Stimulated activated CD8-positive, alpha-beta memory T cell treated with anti-CD3 and anti-CD28 coated beads, Interleukin-2, amount 100 ng/mL, for 1 hour (primary cell): ENCODE measurements at places on chromosomes 5 and 9.
A peak's percentile ranks its signal among the peaks of the same experiment; 100 is the strongest.

GRCh38 chr5:17216176-17216973, 1.1 kb upstream of the BASP1 start:
- no peak for DNase-seq

DNA sequence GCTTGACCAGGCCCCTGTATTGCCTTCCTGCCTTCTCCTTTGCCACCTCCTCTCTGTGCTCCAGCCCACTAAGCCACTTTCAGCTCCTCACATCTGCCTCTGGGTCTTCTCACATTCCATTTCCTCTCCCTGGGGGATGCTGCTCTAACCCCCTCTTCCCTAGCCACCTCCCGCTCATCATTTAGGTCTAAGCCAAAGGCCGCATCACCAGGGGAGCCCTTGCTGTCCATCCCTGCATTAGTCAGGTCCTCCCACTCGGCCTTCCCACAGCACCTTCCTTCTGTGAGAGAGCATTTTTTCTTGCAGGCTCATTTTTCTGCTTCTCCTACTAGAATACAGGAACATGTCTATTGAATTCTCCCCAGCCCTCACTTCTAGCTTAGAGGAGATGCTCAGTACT, 72.6 kb upstream of the GALNT10 start:
- DNase-seq: no peak

- DNase-seq: no peak
Observed at GRCh38 chr9:88537761-88538091, 2.7 kb downstream of the NXNL2 start.

DNA sequence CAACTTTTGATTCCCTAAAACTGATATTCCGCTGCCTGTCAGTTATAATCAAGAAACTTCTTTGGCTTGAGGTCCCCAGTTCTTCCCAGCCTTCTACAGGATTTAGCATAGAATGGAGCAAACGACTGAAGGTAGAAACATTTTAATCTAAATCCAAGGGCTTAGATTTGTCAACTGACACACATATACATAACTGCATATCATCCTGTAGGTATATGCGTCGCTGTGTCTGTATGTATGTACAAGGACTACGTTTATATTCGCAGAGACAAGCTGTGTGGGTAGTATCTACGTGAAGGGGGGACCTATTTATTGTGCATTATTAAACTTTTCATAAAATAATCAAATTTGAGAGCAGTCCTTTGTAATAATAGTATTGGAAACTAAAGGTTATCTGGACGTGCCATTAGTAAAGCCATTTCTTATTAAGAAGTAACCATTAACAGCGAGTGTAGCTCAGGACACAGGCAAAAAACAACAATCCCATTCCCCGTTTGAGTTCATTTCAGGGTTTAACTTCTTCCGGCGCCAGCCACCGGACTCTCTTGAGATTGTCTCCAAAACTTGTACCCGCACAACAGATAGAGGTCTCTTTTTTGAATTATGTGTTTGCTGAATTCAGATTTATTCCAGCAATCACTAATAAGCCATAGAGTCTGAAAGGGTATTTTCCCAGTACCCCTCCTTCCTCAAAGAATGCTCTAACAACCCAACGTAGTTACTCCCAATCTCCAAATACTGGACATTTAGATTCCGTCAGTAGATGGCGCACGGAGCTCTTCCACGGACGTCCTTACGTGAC, 2.1 kb upstream of the MLLT3 start:
- DNase-seq: no peak

GRCh38 chr5:79201206-79201605, 34.7 kb upstream of the JMY start:
- no peak for DNase-seq

DNA sequence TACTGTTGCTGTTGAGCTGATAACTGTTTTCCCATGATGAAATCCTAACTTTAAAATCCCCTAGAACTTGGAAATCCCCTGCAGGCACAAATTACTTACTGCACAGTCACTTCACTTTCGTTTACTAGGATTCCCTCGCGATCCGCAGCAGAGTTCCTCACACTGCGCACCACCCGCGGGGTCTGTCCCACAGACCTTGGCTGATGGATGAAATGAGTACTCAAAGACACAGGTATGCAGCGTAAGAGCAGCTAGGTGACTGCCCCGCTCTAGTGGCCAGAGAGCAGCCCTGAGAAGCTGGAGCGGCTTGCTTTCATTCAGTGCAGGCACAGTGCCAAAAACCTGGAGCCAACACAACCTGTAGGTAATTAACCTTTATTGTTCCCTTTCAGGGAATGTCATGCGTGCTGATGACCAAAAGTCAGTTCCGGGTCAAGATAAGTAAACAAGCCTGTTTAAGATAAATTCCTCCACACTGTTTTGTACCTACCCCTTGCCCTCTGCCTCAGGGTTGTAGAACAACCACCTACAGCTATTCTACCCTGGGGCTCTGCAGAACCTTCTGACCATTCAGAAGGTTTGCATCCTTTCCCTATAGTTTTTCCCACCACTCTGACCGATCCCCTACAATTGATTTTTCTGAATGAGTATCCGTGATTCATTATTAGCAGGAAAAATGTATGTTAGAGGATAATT, 191.2 kb downstream of the CDH9 start:
- DNase-seq: no peak

DNA sequence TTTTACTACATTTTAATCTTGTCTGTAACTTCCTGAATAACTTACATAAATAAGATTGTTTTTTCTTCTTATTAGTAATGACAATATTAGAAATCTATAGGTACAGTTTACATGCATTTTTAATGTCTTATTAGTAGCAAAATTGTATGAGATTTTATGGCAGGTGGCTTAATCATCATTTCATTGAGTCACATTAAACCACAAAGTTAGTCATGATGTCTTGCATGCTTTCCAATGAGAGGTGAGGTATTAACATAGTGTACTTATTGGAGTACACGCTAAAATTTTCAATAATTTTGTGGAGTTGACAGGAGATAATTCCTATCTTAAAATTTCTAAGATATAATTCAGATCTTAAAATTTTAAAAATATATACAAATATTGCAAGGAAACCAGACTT, 989.6 kb upstream of the ARRDC3 start:
- DNase-seq: no peak

GRCh38 chr9:74824654-74825053, 63.1 kb downstream of the TRPM6 start:
- DNase-seq: no peak

GRCh38 chr5:67490543-67491321, 294.1 kb upstream of the CD180 start:
- no peak for DNase-seq

DNA sequence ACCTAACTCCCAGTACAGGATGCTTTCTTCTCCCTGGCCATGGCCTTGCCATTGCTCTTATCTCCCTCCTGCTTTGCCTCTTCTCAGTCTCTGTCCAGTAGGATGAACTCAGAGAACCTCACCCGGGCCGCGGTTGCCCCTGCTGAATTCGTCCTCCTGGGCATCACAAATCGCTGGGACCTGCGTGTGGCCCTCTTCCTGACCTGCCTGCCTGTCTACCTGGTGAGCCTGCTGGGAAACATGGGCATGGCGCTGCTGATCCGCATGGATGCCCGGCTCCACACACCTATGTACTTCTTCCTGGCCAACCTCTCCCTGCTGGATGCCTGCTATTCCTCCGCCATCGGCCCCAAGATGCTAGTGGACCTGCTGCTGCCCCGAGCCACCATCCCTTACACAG, at the start of gene OR5C1:
Gene OR5C1, plus strand, starts transcription at position 103 of the 400 bp plus-strand sequence. Its CDS starts 0 bp downstream, at position 103.
- DNase-seq: no peak

DNA sequence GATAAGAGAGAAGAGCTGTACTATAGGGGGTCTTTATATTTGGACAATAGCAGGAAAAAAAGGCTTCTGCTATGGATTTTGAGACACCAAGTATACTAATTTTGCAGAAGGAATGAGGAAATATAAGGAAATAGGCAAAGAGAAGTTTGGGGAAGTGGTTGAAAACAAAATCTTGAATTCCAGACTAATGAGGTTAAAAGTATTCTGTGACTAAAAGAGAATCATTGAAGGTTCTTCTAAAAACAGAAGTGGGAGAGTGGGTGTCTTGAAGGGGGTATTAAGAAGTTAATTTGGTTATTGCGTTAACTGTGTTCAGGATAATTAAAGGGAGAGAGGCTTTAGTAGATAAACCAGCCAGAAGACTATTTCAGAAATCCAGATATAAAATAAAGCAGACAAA, 148.7 kb downstream of the RFK start:
- no peak for DNase-seq

- DNase-seq: no peak
Observed at GRCh38 chr9:2132484-2133082, 117.4 kb downstream of the SMARCA2 start.

GRCh38 chr5:148966348-148966747, 96.5 kb downstream of the SH3TC2 start:
- no peak for DNase-seq

DNA sequence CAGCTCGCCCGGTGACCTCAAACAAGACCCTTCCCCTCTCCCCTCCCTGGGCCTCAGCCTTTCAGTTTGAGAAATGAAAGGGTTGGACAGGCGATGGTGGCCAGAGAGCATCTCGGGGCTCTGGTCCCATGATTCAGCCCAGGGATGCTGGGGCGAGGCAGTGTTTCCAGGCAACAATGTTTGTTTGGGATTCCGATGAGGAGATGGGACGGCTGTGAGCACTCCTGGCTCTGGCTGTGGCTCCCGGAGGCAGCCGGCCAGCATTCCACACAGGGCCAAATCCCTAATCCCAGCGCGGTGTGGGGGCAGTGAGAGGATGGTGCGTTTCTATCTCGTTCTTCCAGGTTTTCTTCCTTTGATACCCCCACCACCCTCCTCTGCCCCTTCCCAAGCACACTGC, 66.0 kb downstream of the HMCN2 start:
- DNase-seq: no peak

DNA sequence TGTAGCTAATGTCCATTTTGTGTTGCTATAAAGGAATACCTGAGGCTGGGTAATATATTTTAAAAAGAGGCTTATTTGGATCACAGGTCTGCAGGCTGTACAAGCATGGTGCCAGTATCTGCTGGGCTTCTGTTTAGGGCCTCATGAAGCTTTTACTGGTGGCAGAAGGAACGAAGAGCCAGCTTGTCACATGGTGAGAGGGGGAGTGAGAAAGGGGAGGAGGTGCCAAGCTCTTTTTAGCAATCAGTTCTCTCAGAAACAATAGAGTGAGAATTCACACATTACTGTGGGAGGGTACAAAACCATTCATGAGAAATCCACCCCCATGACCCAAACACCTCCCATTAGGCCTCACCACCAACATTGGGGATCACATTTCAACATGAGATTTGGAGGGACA, 340.9 kb downstream of the RASEF start:
- no peak for DNase-seq

- no peak for DNase-seq
Observed at GRCh38 chr5:169522851-169523250, 60.7 kb upstream of the SPDL1 start.

- DNase-seq: no peak
Observed at GRCh38 chr5:37810311-37810710, 29.5 kb downstream of the GDNF start.

- DNase-seq: no peak
Observed at GRCh38 chr9:125953314-125954019, 206.3 kb downstream of the PBX3 start.

DNA sequence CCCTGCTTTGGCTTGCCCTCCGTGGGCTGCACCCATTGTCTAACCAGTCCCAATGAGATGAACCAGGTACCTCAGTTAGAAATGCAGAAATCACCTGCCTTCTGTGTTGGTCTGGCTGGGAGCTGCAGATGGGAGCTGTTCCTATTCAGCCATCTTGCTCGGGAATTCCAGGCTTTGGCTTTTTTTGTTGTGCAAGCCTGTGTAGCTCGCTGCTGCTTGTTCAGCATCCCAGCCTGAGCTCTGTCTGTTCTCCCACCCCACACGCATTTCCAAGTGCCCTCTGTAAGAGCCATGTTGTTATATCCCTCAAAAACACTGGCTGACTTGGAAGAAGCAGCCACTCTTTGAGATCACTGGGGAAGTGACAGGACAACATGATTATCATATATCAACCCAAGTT, 101.6 kb upstream of the DPYSL3 start:
- no peak for DNase-seq

- peak; percentile 29 for DNase-seq
Observed at GRCh38 chr5:74865804-74866595, at the start of gene FAM169A. Gene FAM169A (minus strand): TSS chr5:74866387. CDS start chr5:74841676, 24,711 bp downstream.

DNA sequence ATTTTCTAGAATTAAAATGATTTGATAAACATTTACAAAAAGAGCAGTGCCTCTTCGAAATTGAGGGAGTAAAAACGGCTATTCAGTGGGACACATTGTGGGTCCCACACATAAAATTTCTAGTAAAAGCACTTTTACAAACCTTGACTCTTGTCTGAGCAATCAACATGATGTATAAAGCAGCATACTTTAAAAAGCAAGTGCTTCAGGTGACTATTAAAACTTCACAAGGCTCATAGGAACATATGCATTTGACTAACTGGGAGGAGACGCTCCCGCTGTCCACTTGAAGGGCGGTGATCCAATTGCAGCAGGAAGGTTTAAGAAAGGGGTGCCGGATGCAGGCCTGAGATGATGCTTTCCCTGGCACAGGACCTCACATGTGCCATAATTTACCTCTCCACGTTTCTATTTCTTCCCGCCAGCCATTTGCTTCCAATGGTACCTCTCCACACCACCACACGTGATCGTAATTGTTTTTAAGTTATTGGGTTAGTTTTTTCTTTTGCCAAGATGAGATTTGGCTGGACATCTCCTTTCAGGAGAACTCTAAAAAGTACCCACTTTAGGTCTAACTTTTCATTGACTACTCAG, 1.8 kb downstream of the MCTP1 start:
- no peak for DNase-seq

DNA sequence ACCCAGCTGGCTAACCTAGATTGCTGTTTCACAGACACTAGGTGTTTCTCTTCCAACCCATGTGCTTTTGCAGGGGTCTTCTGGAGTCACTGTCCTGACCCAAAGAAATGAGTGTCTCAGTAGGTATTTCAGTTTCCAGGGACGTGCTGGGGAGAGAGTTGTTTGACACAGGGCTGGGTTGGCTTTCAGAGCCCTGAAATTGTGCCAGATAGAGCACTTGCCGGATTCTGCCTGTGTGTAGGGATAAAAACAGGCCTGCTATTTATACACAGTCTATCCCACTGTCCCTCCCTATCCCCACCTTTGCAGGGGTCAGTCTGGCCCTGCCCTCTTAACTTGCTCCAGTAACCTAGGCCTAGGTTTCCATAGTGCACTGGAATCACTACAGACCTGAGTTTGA, 957 bp upstream of the HBEGF start:
- no peak for DNase-seq

GRCh38 chr9:14533867-14534640, 159.2 kb downstream of the ZDHHC21 start:
- DNase-seq: no peak

- DNase-seq: no peak
Observed at GRCh38 chr9:78235256-78235761, 566 bp upstream of the CEP78 start.

DNA sequence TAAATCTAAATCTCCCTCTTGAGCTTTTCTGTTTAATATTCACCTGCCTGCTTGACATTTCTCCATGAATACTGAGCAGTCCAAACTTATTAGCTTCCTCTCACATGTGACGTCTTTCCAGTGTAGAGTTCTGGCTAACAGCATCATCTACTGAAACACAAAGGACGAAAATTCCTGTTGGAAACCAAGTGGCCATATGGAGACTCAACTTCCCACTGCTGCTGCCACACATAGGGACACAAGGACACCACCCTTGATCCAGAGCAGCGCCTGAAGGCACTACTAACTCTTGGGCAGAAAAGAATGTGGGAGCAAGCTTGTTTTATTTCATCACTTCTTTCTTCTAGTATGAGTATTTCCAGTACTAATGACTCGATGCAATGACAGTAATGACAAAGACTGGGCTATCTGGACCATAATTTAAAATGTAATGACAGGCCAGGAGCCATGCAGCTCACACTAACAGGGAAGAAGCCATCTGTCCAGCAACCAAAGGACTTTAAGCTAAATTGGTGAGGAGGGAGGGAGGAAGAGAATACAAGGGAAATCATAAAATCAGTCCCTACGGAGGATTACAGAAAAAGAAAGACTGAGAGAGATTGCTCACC, 19.2 kb downstream of the RNF130 start:
- no peak for DNase-seq
